Coronary artery (tissue), 2 donors: ENCODE measurements at places on chromosomes 11 and 22.

- DNase-seq: peak; percentile 64
These were observed 84.4 kb downstream of the MYO7A start for GRCh38 chr11:77212314-77213007.

GRCh38 chr11:122393209-122393860, 262.2 kb upstream of the UBASH3B start:
- no peak for DNase-seq

GRCh38 chr11:44559207-44559939, 6.1 kb upstream of the CD82 start:
- no peak for DNase-seq

- DNase-seq: no peak
These were observed 942.0 kb downstream of the DLG2 start for GRCh38 chr11:84685149-84685548.

- DNase-seq: no peak
These were observed 108.0 kb upstream of the ANO1 start for GRCh38 chr11:69969890-69970784.

DNA sequence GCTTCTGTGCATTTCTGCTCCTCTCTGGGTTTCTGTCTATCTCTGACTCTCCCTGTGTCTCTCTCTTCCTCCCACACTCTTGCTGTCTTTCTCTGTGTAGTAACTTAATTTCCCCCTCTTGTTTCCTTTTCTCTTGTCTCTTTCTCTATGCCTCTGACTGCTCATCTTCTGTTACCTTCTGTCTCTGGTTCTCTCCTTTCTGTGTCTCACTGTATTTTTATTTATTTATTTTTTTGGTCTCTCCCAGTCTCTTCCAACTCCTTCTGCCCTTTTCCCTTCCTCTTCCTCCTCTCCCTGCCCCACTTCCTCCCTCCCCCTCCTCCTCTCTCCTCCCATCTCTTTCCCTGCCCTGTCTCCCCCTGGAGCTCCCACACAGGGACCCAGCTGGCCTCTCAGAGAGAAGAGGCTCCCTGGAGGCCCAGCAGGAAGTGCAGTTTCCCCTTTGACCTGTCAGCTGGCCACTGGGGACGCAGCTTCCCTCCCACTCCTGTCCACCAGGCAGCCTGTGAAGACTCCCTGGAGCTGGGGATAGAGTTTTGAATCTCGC, 38.3 kb upstream of the MYH9 start:
- DNase-seq: no peak

DNA sequence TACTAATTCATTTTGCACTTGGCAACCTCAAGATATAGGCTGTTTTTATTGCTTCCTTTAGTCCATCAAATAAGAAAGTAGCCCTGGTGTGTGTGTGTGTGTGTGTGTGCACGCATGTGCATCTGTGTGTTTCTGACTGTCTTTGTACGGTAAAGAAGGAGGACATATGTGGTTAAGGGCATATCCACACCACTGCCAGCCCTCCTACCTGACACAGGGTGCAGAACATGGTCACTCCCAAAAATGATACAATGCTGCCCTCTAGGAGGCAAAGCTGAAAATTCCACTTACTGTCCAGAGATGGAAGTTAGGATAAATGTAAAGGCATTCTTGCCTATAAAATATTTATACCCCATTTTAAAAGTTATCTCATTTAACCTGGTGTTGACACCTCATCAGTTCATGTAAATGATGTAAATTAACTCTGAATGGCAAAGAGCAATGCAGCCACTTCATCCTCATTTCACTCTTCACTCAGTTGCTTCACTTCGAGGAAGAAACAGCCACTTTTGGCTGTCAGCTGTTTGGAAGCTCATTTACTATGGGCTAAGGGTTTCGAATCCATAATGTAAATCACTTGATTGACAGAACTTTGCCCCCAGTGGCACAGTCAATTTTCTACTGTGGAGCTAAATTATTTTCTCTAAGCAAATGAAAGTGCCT, 83.1 kb upstream of the MTNR1B start:
- no peak for DNase-seq

DNA sequence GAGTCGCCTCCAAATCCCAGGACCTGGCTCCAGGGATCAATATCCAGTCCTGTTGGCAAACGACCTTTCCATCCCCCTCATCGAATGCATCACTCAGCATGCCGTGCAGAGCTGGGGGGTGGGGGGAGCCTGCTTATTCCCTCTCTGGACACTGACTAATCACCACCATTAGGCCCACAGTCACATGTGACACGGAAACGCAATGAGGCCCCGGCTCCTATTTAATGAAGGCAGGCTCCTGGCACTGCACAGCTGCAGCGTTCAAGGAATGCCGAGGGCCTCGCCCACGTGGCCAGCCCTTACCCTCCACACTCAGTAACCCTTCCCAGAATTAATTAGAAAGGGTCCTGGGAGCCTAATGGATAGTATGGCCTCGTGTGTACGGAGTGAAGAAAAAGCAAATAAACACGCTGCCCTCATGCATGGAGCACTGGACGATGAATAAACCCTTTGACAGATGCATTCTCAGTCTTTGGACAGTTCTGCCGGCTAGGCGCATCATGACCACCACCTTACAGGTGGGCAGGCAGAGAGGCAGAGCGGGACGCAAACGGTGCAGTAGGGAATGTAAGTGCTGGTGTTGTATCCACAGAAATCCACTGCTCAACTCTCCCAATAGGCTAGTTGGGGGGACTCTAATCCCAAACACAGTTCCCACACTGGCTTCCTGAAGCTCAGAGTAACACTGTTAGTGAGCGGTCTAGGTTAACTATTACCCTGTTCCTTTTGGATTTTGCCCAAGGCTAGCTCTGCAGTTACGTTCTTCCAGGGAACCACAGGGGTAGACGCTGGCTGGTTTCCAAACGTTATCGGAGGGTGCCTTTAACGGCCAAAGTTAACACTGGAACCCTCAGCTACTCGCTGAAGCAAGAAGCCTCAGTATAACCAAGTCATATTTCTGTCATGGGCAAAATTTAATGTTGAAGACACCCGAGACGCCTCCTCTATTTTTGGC, 490.1 kb downstream of the OPCML start:
- DNase-seq: no peak

- DNase-seq: no peak
These were observed 482.6 kb downstream of the MIAT start for GRCh38 chr22:27139935-27140511.

DNA sequence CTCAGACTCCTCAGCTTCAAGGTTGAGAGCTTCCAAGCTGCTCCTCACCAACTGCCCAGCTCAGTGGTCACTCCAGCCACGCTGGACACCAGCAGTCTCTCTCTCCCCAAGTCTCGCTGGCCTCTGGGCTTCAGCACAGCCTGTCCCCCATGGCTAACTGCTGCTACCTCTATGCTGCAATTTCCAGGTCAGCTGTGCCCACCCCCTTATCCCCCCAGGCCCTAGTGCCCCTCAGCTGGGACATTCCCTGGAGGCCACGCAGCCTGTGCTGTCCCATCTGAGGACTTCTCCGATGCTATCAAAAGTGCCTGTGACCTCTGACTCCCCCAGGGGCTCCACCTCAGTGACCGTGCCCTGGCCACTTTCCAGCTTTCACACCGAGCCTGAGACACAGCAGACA, 37.5 kb upstream of the PHF21B start:
- no peak for DNase-seq

GRCh38 chr22:28032861-28033260, 113.8 kb upstream of the PITPNB start:
- no peak for DNase-seq

GRCh38 chr11:76263657-76264056, 57.4 kb upstream of the WNT11 start:
- DNase-seq: no peak

- DNase-seq: no peak
These were observed 54.4 kb downstream of the BBOX1 start for GRCh38 chr11:27095059-27095458.

- DNase-seq: no peak
These were observed 798.1 kb downstream of the OPCML start for GRCh38 chr11:132734217-132734616.

DNA sequence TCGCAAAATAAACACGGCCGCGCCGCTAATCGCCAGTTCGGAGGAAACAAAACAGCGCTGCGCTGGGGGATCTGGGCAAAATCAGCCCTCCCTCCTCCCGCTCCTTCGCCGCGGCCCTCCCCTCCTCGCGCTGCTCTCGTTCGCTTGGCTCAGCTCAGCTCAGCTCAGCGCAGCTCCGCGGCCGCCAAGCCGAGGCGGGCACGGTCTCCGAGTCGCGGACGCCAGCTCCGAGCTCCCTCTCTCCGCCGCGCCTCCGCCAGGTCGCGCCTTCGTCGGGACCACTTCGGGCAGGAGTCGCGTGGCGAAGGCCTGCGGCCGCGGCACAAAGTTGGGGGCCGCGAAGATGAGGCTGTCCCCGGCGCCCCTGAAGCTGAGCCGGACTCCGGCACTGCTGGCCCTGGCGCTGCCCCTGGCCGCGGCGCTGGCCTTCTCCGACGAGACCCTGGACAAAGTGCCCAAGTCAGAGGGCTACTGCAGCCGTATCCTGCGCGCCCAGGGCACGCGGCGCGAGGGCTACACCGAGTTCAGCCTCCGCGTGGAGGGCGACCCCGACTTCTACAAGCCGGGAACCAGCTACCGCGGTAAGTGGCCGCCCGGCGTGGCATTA, at the start of gene SPON1:
SPON1 (plus strand) TSS at position 162 of the 607 bp plus-strand sequence; CDS start at position 344, 182 bp downstream.
- DNase-seq: no peak

GRCh38 chr11:129885381-129885780, 10.0 kb downstream of the NFRKB start:
- no peak for DNase-seq

DNA sequence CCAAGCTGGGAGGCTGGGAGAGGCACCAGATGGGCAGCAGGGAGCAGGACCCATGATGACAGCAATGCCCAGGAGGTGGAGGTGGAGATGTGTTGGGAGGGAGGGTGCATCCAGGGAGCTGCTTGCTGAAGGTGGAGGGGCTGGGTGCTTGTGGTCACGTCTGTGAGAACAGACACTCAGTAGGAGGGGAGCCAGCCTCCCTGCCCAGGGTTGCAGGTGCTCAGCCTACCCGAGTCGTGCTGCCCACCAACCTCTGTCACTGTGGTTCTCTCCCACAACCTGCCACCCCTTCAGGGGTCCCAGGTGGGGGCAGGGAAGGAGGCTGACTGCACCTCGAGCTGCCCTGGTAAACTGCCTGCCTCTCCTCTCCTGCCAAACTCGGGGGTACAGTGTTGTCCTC, 5.5 kb downstream of the PRDX5 start:
- DNase-seq: no peak

GRCh38 chr22:43878079-43878795, 13.6 kb downstream of the PNPLA5 start:
- DNase-seq: no peak

GRCh38 chr22:46635756-46636155, 15.6 kb downstream of the GRAMD4 start:
- no peak for DNase-seq

GRCh38 chr11:57213342-57214097, 23.5 kb downstream of the APLNR start:
- DNase-seq: no peak

DNA sequence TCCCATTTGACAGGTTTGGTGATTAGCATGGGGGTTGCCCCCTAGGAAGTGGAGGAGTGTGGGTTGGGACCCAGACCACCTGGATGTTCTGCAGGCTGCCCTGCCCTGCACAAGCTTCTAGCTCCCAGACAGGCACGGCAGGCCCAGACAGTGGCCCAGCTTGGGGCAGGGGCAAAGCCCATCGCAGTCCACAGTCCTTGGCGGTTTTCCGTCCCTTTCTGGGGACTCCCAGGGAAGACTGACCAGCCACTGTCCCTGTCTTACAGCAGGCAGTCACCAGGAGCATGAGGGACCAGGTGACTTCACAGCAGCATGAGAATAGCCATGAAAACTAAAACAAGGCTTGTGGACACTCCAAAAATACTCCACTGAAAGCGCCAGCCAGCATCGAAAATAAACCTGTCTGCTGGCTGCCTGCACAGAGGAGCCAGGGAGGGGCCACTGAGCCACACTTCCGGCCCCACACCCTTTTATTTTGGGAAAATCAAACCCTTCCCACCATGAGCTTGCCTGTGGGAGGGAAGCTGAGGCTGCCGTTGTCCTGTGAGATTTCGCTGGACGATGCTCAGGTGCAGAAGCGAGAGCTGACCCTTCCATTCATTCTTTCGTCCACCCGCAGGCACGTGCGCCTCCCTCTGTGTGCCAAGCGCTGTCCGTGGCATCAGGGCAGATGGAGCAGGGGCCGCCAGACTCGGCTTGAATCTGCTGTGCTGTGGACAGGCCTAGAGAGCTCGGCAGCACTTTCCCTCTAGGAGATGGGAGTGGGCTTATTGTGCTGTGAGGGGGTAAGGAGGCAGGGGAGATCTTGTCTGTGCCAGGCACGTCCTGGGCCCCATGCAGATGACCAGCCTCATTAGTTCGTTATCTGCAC, 28.0 kb downstream of the FADD start:
- no peak for DNase-seq

GRCh38 chr11:133386262-133386661, 146.0 kb downstream of the OPCML start:
- DNase-seq: no peak

- no peak for DNase-seq
These were observed 109.9 kb downstream of the MICAL3 start for GRCh38 chr22:17914474-17914873.

GRCh38 chr11:66119348-66120133, 49.5 kb downstream of the PACS1 start:
- no peak for DNase-seq

- DNase-seq: peak; percentile 82
These were observed 33.7 kb upstream of the APOBEC3A start for GRCh38 chr22:38923463-38924346.

DNA sequence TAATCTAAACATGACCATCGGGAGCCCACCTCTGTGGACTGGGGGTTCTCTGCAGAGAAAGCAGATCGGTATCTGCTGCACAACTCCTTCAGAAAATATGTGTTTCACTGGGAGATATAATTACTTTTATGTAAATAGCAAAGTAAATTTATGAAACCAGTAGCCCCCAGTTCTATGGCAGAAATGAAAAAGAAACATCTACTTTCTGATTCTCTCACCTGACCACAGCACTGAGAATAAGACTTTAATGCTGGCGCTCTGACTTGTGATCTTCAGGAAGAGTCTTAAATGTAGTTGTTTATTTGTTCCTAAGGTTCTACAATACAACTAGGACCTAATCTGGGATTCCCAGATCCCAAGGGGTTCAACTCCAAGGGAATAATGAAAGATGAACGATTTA, 518.0 kb downstream of the DLG2 start:
- DNase-seq: no peak

DNA sequence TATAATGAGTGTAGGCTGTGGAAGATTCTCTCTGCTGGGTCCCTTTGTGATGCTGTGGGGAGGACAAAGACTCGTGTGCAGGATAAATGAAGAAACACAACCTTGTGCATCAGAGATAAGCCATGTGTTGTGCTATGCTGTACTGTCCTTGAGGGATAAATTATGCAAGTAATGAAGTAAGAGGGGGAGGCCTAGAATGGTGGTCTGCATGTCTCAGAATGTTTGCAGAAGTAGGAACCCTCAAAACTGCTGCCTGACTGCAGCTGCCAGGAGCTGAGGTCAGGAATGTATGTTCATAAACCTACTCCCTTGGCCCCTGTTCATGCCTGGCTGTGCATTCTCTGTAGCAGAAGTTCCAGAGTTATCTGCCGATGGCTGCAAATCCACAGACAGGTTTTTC, 4.6 kb upstream of the SMCO4 start:
- DNase-seq: no peak

- DNase-seq: peak; percentile 58
These were observed 153.4 kb downstream of the CACNA1I start for GRCh38 chr22:39723899-39724351.
